ENCODE measurements at places on chromosomes 2 and 18. TPM values are rescaled to one million over a fixed set of nuclear protein-coding genes. Genes with fewer than 3 reads are reported as not detected.

GRCh38 chr2:8148260-8149006, 533.4 kb upstream of the ID2 start:
- no peaks in the 10 kb centered on the region for H3K4me1 ChIP-seq
- DNase-seq = no peak

- H3K4me3 ChIP-seq = no peak overlapping the region
- no peaks in the 10 kb centered on the region for H3K27me3 ChIP-seq
- H3K4me1 ChIP-seq = peaks cover 18% of the 10 kb centered on the region
- DNase-seq = no peak
Measured at GRCh38 chr18:13564579-13564978, 161.8 kb downstream of the FAM210A start.

The RHOB gene
- total RNA-seq = 12.8 TPM

GRCh38 chr2:219844401-219845091, 217.1 kb downstream of the SLC4A3 start:
- no peak for DNase-seq
- no peaks in the 10 kb centered on the region for H3K36me3 ChIP-seq
- no peak overlapping the region for H3K4me3 ChIP-seq
- H3K27ac ChIP-seq = no peak overlapping the region

The POTEI gene
- not detected for total RNA-seq

The SYT4 gene
- 0.61 TPM for total RNA-seq

GRCh38 chr2:219440388-219441256, 6.0 kb downstream of the SPEG start:
- H3K27me3 ChIP-seq = peaks cover 3% of the 10 kb centered on the region
- peaks cover 15% of the 10 kb centered on the region for H3K4me1 ChIP-seq
- DNase-seq = no peak

GRCh38 chr2:102975996-102976975, 214.5 kb downstream of the TMEM182 start:
- H3K4me1 ChIP-seq = no peaks in the 10 kb centered on the region
- no peak overlapping the region for H3K27ac ChIP-seq
- DNase-seq = no peak
- no peaks in the 10 kb centered on the region for H3K36me3 ChIP-seq
- no peaks in the 10 kb centered on the region for H3K27me3 ChIP-seq

Measured in T-cell (primary cell).